ENCODE measurements at places on chromosomes 7 and 10.

DNA sequence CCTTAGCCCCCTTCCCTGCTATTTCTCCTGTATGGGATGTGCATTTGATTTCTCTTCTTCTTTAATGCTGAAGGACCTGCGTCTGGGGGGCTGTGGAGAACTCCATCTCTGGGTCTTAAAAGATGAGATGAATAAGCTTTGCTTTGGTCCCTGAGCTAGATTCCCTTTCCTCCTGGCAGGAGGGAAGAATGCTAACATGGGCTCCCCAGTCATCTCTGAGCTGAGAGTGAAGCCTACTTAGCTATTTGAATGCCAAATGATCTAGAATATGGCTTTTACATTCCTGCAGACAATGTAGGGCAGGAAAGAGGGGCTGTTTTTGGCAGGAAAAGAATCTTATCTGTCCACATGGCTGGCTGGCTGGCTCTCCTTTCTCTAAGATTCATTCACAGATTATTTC lies 62.6 kb upstream of the EFCAB10 start:
- DNase-seq = no peak

GRCh38 chr10:987620-987869 lies 689 bp upstream of the GTPBP4 start:
- DNase-seq = no peak

GRCh38 chr7:36775061-36775620 lies 50.8 kb upstream of the AOAH start:
- no peak for DNase-seq

DNA sequence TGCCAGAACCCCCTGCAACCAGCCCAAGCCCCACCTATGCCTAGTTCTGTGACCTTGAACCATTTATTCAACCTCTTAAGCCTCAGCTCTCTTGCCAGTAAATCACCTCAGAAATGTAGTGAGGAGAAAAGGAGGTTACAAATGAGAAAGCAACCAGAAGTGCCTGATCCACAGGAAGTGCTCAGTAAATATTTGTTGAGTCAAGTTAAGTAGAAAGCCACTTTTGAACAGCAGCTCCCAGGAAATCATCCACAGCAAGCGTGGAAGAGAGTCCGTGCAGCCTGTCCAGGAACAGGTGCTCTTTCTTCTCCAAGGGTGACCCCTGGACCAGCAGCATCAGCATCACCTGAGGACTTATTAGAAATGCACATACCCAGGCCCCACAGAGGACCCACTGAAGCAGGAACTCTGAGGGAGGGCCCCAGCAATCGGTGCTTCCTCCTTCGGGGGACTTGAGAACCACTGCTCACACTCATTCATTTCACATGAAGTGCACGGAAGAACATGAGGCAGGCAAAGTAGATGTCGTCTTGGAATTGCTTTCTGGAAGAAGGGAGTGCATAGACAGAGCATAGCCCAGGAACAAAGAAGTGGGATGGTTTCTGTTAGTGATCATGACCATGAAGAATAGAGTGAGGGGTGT lies 6.3 kb upstream of the C10orf71 start:
- DNase-seq = no peak

GRCh38 chr7:2103071-2103898 lies 129.5 kb downstream of the MAD1L1 start:
- DNase-seq = no peak
